ENCODE measurements at places on chromosomes 1 and 21.

DNA sequence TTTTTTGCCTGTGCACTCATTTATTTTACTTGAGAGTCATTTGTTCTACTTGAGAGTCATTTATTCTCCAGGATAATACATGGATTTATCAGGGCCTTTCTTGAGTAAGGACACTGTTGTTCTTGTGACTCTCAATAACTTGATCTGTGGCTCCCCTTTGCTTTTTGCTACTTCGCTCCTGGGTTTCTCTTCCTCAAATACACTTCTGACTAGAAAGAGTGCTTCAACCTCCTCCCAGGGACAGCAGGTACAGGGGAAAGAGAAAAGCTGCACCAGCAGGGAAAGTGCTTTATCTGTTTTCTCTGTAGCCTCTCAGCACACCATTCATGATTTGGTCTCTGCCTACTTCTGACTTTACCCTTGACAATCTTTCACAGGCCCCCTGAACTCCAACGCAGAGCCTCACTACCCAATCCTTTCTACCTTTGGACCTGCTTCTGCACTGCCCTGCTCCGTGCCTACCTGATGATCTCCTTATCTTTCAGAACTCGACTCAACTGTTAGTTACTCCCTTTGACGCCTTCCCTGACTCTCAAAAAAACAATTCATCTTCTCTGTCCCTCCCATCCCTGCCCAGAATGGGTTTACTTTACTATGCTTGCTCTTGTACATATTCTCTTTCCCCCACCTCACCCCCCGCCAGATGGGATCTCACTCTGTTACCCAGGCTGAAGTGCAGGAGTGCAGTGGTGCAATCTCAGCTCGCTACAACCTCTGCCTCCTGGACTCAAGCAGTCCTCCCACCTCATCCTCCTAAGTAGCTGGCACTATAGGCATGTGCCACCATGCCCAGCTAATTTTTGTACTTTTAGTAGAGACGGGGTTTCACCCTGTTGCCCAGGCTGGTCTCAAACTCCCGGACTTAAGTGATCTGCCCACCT is 15.6 kb upstream of the PIGM start:
- no peak for DNase-seq

DNA sequence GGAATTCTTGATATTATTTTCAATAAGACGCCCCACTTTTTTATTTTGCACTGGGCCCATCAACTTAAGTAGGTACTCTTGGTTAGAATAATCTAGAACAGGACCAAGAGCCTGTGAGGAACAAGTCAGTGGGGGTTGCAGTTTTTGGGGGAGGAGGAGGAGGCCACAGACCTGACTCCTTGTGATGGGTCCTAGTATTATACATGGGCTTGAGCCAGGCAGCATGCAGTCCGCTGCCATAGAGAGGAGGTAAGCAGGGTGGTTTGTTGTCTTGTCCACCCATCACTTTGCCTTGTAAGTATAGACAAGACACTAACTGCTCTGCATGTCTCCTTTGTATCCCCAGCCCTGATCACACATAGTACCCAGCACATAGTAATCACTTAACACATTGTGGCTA is 24.5 kb downstream of the ROR1 start:
- no peak for DNase-seq

- no peak for DNase-seq
These were observed 73.5 kb downstream of the CD46 start for GRCh38 chr1:207825409-207825695.

- no peak for DNase-seq
These were observed 37.3 kb upstream of the SLC19A1 start for GRCh38 chr21:45579383-45580180.

GRCh38 chr1:40980453-40981121 is 1.1 kb downstream of the CTPS1 start:
- no peak for DNase-seq

DNA sequence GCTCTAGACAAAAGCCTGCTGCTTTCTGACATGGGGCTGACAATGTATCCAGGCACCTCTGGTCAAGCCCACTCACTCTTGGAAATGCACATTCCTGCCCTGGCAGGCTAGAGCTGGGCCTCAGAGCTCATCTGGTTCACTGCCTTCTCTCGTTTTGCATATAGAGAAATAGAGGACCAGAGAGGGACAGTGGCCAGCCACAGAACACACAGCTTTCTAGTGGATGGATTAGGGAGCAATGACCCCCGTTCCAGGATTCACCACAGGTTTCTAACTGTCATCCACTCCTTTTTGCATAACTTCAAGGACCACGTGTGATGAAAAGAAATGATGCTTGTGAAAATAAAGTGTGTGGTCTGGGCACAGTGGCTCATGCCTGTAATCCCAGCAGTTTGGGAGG is 129.6 kb upstream of the IGSF21 start:
- DNase-seq, result no peak

DNA sequence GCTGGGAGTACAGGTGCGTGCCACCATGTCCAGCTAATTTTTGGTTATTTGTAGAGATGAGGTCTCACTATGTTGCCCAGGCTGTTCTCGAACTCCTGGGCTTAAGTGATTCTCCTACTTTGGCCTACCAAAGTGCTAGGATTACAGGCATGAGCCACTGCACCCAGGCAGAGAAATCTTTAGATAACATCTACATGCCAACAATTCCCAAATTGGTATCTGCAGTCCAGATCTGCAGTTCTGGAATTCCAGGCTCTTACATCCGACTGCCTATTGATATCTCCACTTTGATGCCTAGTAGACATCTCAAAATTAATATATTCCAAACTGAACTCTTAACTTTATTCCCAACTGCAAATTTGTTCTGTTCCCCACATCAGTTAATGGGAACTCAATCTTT is 23.3 kb downstream of the INAVA start:
- DNase-seq, result no peak

GRCh38 chr1:59367301-59368007 is 70.6 kb downstream of the FGGY start:
- peak; percentile 94 for DNase-seq

- DNase-seq, result no peak
These were observed 1.4 kb downstream of the MAP1LC3C start for GRCh38 chr1:241997401-241997998.

Measured in fibroblast of skin of left biceps (primary cell).